ENCODE measurements at places on chromosomes 2 and 18.
A peak's percentile ranks its signal among the peaks of the same experiment; 100 is the strongest.

- DNase-seq: peak; percentile 35
These were observed 155.2 kb downstream of the TWIST2 start for GRCh38 chr2:239002954-239003623.

GRCh38 chr2:625415-626333 is 51.5 kb downstream of the TMEM18 start:
- no peak for DNase-seq

DNA sequence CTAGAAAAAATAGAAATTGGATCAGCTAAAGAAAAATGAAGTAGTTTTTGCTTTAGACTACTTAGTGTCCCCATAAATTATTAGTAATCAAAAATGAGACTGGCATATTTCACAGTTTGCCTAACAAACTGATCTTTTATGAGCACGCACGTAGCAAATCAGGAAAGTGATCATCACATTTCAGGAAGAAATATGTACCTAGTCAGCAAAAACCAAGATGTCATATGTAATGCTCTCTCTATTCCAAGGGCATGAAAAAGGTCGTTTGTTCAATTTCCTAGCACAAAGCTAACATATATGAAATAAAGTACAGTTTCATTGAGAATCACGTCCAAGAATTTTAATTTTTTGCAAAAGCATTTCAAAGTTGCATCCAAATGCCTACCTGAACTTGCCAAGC is 600.4 kb upstream of the CHAC2 start:
- no peak for DNase-seq

GRCh38 chr2:212595036-212595654 is 56.5 kb upstream of the ERBB4 start:
- DNase-seq: peak; percentile 4

GRCh38 chr2:210559182-210559581 is 2.8 kb downstream of the CPS1 start:
- DNase-seq: no peak

- DNase-seq: peak; percentile 7
These were observed 952 bp downstream of the ELMOD3 start for GRCh38 chr2:85355521-85355920.

- peak; percentile 56 for DNase-seq
These were observed 230.8 kb downstream of the SRBD1 start for GRCh38 chr2:45380131-45380836.

- no peak for DNase-seq
These were observed 46.3 kb downstream of the PMS1 start for GRCh38 chr2:189830510-189830909.

GRCh38 chr2:64376926-64377325 is 77.0 kb upstream of the LGALSL start:
- DNase-seq: no peak

GRCh38 chr2:186841940-186842339 is 7.0 kb downstream of the ZSWIM2 start:
- DNase-seq: peak; percentile 86

DNA sequence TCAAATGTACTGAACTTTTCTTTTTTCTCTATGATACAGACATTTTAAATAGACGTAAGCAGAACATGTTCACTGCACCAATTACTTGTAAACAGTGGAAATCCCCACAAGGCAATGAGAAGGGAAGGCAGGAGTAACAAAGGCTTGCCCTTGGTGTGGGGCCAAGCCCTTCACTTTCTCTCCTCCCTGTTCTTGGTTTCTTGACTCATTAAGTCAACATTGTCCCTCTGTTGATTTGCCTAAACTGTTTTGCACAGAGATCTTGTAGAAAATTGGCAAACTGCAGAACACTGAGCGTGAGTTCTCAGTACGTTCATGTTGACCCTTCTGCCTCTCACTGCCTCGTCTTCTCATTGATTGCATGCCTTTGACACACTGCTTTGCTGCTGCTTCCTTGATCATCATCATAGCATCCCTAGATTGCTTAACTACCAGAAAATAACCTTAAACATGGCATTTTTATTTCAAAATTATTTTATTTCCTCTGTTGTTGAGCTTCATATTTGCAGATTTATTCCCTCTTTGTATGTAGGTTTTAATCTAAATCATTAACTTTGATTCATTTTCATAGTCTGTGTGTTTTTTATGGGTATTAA is 257.7 kb downstream of the PTGR3 start:
- peak; percentile 67 for DNase-seq

DNA sequence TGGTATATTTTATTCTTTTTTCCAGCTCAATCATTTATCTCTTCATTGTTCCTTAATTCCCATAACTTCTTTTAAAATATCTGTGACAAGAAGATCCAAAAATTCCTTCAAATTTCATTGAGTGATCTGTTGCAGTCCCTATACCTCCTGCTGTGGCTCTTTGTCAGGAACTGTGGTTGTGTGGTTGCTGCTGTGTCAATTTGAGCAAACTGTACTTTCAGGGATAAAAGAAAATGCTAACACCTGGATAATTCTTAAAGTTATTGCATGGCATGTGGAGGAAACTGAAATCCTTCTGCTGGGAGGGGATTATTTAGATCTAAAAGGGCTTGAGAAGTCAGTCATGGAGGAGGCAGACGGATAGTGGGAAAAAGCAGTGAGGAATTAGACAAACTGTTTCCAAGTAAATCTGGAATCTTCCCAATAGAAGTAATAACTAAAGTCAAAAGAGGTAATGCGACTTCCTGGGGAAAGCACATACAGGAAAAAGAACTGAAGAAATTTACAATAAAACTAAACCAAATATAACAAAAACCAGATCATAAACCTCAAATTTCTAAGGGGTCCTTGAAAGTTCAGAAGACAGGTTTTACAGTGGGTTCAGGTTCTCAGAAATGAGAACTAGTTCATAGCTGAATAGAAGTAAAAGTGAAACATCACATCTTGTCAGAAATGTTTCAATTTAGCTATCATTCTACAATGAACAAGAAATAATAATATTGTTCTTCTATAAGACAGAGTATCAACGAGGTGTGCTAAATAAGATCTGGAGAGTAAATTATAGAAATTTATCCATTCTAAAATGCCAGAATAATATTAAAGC is 33.5 kb upstream of the CD226 start:
- DNase-seq: no peak

DNA sequence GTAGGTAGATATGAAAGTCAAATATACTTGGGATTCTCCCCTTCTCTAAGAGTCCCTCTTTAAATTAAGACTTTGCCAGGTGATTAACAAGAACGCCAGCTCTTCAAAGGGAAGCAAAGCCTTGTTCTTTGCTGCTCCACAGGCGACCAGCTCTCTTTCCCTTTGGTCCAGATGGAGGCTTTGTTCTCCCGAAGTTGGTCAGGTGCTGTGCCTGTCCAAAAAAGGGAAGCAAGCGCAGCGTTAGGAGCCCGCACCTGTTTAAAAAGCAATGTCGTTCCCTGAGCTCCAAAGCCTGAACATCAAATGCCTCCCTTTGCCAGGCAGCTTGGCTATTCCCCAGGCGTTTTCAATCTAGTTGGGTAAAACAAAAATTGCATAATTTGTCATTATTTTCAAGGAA is 1913.1 kb upstream of the PIK3C3 start:
- no peak for DNase-seq

GRCh38 chr2:128792476-128793054 is 473.9 kb upstream of the HS6ST1 start:
- no peak for DNase-seq

GRCh38 chr2:131036696-131037397 is 56.4 kb downstream of the FAM168B start:
- no peak for DNase-seq

DNA sequence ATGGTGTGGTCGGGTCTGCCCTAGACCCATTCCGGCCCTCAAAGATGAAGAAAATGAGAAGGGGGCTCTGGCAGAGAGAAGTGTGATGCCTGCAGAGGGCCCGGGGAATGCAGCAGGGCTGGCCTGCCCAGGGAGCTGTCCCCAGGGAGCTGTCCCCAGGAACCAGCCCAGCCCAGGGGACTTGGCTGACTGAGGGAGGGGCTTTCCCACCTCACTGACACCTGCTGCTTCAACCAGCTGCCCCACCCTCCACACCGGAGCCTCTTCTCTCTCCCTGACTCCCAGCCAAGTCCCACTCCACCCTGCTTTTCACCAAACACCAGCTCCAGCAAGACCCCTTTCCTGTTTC is 111.2 kb downstream of the STPG4 start:
- DNase-seq: no peak

- peak; percentile 33 for DNase-seq
These were observed 266.9 kb upstream of the GULP1 start for GRCh38 chr2:188024811-188025210.

DNA sequence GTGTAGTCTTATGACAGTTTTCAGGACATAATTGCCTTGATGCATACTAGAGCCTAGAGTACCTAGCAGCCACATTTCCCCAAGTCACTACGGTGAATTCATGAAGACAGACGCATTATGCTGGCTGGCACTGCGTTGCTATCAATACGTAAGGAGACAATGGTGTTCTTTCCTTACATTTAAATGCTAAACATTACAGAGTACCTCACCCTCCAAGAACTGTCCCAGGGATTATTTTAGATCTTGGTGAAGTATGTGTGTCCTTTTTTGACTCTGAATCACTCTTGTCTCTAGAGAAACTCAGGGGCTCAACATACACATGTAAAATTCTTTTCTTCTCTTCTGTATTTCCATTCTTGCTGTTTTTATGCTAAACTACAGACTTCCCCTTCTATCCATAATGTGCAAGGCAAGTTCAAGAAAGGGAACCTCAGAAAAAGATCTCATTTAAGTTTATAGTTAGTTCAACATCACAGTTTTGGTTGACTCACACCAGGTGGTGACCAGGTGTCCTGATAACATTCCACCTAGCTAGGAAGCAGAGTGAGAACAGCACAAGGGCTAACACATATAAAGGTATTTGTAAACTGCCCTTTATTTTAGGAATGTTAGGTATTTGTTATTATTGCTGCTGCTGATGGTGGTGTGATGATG is 212.4 kb upstream of the HNRNPA3 start:
- DNase-seq: no peak

GRCh38 chr18:59837586-59837985 is 62.2 kb upstream of the PMAIP1 start:
- peak; percentile 66 for DNase-seq

- DNase-seq: no peak
These were observed 31.6 kb downstream of the RAB27B start for GRCh38 chr18:54859667-54860421.

- peak; percentile 31 for DNase-seq
These were observed at the start of gene DPP4 for GRCh38 chr2:162073888-162074631. TSS of gene DPP4 (minus strand) at chr2:162074215. CDS start at chr2:162073981, 234 bp downstream.

- peak; percentile 70 for DNase-seq
These were observed 69.9 kb upstream of the DLX2 start for GRCh38 chr2:172172513-172173173.

GRCh38 chr18:48023334-48024008 is 93.0 kb upstream of the SMAD2 start:
- peak; percentile 90 for DNase-seq

- DNase-seq: no peak
These were observed 1402.0 kb upstream of the PIK3C3 start for GRCh38 chr18:40553029-40553428.

- DNase-seq: no peak
These were observed 68.7 kb upstream of the PSMD14 start for GRCh38 chr2:161239326-161240109.

- DNase-seq: peak; percentile 64
These were observed 2.8 kb upstream of the MXD1 start for GRCh38 chr2:69911985-69912563.

- DNase-seq: no peak
These were observed 151.5 kb downstream of the INO80D start for GRCh38 chr2:205934443-205934842.

- DNase-seq: peak; percentile 31
These were observed 30.4 kb downstream of the NAT8 start for GRCh38 chr2:73611867-73612266.

- peak; percentile 58 for DNase-seq
These were observed 13.3 kb upstream of the POLE4 start for GRCh38 chr2:74944987-74945787.

DNA sequence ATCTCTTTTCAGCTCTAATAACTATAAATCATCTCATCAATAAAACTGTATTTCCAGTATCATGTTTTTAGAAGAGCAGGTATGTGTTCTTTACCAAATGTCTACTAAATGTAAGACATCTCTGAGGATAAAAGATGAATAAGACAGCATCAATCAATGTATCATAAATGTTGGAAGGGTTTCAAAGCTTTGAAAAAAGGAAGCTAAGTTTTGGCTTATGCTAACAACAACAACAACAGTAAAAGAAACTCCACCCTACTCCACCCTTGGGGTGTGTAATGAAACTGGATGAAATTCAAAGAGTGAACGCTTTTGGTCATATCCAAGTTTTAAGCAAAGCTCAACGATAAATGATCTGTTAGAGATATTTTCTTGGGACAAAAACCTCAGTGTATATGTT is 17.1 kb downstream of the PRKD3 start:
- no peak for DNase-seq

DNA sequence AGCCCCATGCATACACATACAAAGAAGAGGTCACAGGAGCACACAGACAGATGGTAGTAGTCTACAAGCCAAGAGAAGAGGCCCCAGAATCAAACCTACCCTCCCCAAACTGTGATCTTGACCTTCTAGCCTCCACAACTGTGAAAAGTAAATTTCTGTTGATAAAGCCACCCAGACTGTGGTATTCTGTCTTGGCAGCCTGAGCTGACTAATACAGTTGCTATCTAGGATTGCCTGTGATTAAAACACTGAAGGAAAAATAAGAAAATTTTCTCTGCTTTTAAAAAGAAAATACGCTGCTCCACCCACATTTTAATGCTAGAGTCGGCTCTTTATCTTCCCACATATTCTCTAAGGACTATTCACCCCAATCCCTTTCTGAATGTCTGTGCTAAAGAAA is 143.7 kb upstream of the TMEM200C start:
- peak; percentile 28 for DNase-seq

DNA sequence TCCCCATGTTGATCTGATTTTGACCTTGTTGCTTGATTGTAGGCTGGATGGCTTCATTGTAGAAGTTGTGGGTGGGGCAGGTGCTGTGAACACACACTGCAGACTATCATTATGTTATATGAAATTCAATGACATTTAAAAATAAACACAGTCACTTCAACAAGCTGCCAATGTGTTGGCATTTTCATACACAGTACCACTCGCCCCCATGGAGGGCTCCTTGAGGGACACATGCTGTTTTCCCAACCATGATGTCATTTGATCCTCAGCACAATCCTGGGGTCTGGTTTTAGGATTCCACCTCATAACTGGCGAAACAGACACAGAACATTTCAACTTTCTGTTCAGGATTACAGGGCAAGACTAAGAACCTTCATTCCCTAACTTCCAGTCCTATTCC is 86.9 kb downstream of the ZCCHC2 start:
- DNase-seq: no peak

DNA sequence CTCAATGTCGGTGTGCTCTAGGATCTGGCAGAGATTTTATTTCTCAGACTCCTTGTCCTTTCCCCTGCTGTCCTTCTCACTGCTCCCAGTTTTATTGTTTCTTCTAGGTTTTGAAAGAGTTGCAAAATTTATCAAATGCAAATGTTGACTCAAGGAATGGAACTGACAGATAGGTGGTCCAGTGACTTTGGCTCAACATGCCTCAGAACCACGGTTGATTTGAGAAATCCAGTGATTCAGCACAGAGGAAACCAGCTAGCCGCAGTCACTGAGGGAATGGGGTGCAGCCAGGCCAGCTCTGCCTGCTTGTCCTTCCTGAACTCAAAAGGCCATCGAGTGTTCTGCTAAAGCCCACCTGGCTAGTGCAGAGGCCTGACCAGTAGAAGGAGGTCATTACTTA is 125.7 kb upstream of the LYPD6 start:
- no peak for DNase-seq

All from fibroblast of skin of right biceps (primary cell).